Stimulated activated CD8-positive, alpha-beta memory T cell treated with anti-CD3 and anti-CD28 coated beads, Interleukin-7, amount 100 ng/mL, for 1 hour (primary cell): ENCODE measurements at places on chromosomes 1 and 21.

DNA sequence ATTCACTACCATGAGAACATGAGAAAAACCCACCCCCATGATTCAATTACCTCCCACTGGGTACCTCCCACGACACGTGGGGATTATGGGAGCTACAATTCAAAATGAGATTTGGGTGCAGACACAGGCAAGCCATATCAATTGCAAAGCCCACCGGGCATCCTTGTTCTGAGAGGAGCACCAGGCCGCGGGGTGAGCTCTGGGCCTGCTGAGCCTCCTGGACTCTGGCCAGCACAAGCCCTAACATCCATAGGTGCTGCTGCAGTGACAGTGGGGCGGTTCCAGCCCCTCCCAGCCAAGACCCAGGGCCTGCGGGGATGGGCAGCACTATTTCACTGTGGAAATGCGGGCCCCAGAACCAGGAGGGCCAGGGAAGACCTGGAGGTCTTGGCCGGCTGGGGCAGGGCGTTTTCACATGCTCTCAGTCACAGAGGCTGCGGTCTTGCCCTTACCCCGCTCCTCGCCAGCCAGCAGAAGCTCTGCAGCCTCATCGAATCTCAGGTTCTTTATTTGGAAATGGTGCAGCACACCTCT, 103.8 kb downstream of the PCBP3 start:
- no peak for DNase-seq

DNA sequence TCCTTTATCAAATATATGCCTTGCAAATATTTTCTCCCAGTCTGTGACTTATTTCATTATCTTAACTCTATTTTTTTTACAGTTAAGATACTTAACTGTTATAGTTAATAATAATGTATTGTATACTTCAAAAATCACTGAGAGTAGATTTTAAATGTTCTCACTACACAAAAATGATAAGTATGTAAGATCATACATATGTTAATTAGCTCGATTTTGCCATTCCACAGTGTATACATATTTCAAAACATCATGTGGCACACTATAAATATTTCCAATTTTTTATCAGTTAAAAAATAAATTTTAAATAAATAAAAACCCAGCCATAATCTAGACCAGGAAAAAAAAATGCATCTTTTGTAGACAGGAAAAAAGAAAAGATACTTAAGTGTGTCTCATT, 27.2 kb downstream of the CTTNBP2NL start:
- no peak for DNase-seq

DNA sequence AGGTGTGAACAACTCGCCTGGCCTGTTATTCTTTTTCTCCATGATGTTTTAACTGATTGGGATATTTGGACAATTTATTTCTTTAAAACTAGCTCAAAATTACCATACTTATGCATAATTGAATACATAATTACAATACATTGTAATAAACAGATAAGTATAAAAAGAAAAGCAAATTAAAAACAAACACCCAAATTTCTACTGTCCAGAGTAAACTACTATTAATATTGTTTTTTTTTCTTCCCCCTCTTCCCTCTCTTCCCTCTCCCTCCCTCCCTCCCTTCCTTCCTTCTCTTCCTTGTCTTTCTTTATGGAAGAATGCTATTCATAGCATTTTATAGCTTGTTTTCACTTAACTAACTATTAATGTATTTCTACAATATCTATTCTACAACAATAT, 117.7 kb upstream of the IVNS1ABP start:
- no peak for DNase-seq

- DNase-seq = no peak
Measured at GRCh38 chr1:62407398-62408009, 29.3 kb upstream of the USP1 start.
